Activated CD8-positive, alpha-beta memory T cell treated with anti-CD3 and anti-CD28 coated beads for 1 hour (primary cell): ENCODE measurements at places on chromosomes 12 and 14.

DNA sequence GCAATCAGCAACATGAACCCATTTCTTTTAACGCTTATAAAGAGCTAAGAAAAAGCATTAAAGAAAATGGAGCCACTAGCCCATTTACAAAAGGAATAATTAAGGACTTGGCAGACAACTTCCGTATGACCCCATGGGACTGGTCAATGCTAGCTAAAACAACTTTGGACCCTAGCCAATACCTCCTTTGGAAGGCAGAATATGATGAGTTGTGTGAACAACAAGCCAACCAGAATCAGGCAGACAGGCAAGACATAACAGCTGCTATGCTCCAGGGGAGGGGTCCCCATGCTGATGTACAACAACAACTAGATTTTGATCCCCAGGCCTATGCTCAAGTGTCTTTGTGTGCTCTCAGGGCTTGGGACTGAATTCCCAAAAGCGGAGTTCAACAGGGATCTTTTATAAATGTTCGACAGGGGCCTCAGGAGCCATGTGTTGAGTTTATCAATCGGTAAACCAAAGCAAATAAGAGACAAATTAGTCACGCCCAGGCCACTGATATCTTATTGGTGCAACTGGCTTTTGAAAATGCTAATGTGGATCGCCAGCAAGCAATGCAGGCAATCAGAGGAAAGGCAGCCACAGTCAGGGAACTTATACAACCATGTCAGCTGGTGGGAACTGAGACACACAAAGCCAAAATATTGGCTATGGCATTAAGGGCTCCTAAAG is 254.4 kb upstream of the DIO2 start:
- DNase-seq: no peak

- no peak for DNase-seq
Measured at GRCh38 chr14:77812028-77812427, 12.1 kb downstream of the ADCK1 start.

- DNase-seq: no peak
Measured at GRCh38 chr12:55671746-55672145, 35.1 kb downstream of the OR10P1 start.

DNA sequence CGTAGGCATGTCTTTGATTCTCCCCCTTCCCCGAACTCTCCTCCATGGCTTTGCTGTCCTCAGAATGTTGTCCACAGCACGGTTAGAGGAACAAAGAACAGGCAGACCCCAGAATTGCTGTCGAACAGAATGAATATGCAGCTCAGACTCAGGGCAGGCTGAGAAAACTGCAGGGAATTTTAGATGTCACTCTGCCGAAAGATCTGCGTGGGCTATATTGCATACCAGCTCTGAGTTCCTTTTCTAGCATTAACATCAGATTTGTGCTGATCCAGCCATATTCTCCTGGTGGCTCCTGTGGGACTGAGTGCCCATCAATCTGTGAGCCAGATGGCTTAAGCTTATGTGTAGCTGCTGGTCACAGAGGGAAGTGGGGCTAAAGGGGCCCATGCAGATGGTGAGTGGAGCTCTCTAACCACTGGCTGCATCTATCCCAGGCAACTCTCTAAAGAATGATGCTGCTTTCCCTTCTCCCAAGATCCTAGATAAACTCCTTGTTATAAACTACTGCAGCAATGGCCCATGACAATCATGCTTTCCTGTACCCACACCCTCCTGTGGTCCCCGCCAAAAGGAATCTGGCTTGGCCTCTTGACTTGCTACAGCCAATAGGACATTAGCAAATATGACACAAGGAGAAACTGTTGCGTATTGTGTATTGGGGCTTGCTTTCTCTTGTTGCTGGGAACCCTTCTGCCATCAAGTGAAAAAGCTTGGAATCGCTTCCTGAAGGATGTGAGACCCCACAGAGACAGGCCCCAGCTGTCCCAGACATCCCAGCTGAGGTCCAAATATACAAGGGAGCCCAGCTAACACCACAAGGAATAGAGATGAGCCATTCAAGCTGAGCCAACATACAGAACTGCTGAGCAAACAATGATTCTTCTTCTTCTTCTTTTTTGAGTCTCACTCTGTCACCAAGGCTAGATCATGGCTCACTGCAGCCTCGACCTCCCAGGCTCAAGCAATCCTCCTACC is 101.3 kb downstream of the FOXN3 start:
- no peak for DNase-seq

- no peak for DNase-seq
Measured at GRCh38 chr14:24139272-24139934, 2.0 kb downstream of the EMC9 start.

- no peak for DNase-seq
Measured at GRCh38 chr12:132446633-132447326, 43.2 kb upstream of the FBRSL1 start.

GRCh38 chr14:95609398-95609990 is 74.6 kb downstream of the GLRX5 start:
- DNase-seq: no peak

DNA sequence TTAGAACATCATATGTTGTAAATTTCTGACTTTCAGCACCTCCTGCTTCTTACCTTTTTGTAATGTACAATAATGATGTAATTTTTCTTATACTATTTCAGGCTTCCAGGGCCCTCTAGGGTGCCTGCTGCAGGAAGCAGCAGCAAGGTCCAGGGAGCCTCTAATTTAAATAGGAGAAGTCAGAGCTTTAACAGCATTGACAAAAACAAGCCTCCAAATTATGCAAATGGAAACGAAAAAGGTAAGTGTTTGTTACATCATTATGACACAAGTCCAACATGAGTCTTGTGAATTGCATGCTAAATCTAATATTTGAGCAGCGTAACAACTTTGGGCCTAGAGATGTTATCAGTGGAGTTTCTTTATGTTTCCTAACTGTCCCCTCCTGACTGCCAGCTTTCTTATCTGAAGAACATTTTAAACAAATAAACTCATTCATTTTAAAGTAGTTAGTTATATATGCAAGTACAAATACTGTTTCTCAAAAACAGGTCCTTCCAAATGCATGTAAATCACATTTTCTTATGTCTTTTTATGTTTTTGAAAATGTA is 167.6 kb downstream of the NAV3 start:
- DNase-seq: no peak

DNA sequence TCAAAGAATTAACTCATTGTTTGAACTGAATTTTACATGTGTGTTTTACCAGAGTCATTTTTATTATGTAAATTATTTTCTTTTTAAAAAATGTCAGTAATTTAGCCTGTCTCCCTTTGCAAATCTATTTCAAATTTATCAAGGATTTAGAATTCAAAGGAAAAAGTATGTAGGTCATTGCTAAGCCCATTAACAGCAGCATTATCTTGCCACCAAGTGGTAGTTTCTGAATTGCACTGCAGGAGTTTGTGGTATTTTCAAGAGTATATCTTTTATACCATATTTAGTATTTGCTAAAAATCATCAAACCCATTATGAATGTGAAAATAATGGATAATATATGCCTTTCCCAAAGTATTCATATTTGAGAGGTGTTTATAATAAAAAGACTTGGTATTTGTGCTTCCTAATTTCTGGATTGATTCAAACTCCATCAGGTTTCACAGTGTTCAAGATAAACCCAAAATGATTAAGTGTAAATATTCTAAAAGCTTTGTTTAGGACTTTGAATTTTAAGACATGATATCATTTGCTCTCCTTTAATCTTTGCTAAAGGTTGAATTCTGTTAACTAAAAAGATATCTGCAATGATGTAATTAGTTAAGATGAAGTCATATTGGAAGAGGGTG is 711.4 kb downstream of the FSCB start:
- DNase-seq: no peak

- no peak for DNase-seq
Measured at GRCh38 chr12:47551426-47551851, 154.4 kb downstream of the RPAP3 start.

DNA sequence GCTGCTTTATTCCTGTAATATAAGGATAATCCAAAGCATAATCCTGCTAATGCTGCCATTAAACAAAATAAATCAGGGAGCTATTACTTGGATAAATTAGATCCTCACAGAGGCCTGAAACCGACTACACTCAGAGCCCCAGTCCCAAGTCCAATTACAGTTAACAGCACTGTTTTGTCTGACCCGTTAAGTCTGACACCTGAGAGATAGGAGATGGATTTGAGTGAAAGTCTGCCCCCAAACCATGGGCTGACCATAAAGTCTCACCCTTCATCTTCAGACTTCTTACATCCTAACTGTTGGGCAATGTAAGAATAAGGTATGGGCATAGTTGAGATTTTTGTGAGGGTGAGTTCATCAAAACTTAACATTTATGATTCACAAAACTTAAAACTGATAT is 181.7 kb downstream of the PLCZ1 start:
- DNase-seq: no peak

DNA sequence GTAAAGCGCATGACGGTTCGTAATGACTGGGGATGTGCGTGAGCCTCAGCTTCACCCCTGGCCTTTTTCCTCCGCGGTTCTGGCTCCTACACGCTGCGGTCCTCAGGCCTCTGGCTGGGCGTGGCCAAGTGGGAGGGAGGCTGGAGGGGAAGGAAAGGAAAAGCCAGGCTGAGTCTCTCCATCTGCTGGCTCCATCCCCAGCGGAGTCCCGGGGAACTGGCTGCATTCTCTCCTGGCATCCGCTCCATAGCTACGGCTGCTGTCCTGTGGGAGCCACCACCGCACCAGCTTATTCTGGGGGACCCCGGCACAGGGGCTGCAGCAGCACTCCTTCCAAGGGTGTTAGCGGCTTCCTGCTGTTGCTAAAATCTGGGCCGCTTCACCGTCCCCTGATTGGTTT is 68.2 kb upstream of the SLC24A4 start:
- no peak for DNase-seq

DNA sequence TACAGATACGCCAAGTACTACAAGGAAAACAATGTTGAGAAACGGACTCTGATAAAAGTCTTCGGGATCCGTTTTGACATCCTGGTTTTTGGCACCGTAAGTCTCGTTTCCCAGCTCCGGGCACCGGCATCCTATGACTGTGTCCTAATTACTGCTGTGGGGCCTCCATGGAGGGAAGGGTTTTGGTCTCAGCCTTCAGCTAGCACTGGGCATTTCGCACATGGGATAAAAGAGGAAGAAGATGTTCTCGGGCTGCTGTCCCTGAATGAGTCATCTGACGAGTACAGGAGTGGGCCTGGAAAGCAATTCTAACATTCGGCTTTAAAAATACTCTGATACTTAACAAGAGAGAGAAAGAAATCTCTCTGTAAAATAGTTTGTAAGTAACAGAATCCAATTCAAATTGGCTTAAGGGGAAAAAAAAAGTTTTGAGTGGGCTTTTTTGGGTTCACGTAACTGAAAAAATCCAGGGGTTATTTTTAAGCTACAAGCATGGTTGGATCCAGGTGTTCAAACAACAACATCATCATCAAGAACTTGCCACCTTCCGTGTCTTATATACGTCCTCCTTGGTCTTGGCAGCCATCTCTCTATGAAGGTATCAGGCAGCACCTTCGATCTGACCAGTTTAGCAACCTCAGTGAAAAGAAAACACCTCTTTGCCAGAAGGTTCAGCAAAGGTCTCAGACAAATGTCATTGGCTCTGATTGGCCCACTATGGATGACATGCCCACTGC is 34.4 kb upstream of the P2RX4 start:
- no peak for DNase-seq

GRCh38 chr12:70305794-70306193 is 60.3 kb upstream of the KCNMB4 start:
- no peak for DNase-seq

DNA sequence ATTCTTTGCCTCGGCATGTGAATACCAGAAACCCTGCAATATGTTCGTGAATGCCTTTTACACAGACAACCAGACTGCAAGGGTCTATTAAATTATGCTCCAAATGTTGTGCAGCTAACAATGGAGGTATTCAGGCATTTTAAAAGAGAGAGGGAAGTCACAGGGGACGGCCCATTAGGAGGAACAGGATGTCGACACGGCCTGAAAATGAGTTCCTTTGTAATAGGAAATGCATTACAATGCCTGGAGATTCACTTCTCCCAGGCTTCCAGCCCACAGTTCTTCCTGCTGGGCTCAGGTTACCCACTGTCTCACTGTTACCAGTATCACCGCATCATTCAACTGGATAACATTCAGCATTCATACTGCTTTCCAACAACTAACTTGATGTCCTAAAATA is 2.5 kb downstream of the DUSP6 start:
- DNase-seq: no peak

GRCh38 chr14:74964787-74965485 is 9.5 kb upstream of the PGF start:
- no peak for DNase-seq

- DNase-seq: no peak
Measured at GRCh38 chr14:54591461-54591860, 24.5 kb downstream of the SAMD4A start.

- no peak for DNase-seq
Measured at GRCh38 chr12:49730568-49731101, 10.7 kb upstream of the TMBIM6 start.

DNA sequence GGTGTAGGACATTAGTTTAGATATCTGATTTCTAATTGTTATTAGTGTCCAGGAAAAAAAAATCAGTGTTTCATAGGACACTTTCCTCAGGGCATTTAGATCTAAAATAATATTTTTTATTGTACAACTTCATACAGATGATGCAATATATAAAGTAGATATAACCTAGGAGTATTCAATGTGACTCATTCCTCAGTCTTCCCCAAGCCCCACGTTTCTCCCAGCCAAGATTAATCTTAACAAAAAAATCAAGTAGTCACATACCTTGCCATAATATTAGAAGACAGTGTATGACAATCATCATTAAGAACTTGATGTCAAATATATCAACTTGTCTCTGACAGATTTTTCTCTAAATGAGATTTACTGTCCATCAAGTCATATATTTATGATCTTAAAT is 37.1 kb downstream of the PPFIA2 start:
- DNase-seq: no peak

- DNase-seq: no peak
Measured at GRCh38 chr14:77498120-77498979, at the start of gene ISM2. Gene ISM2, minus strand, starts transcription at chr14:77498816. Its CDS starts 23 bp downstream, at chr14:77498793.

DNA sequence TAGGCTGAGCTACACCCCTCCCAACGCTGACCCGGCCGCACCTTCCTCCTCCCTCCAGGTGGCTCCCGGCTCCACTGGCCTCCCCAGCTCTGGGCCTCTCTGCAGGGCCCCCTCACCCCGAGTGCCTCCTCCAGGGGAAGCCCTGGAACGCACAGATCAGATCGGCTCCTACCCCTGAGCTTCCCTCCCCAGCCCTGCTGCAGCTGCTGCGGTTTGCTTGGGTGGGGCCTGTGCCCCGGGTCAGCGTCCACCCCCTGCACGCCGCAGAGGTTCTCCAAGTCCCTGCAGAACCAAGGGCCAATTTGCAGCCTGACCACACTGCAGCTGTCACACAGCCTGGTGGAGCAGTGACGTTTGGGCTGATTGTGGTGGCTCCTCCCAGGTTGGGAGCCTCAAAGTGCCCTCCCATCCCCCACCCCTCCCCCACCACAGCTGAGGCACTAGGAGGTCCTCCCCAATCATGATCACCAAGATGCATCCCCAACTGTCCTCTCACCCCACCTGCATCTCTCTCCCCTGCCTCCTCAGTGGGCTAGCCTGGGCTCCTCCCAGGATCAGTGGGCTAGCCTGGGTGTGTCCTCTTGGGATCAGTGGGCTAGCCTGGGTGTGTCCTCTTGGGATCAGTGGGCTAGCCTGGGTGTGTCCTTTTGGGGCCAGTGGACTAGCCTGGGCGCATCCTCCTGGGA is 12.8 kb upstream of the FBRSL1 start:
- DNase-seq: no peak
